ENCODE measurements at places on chromosomes 3 and 15.

DNA sequence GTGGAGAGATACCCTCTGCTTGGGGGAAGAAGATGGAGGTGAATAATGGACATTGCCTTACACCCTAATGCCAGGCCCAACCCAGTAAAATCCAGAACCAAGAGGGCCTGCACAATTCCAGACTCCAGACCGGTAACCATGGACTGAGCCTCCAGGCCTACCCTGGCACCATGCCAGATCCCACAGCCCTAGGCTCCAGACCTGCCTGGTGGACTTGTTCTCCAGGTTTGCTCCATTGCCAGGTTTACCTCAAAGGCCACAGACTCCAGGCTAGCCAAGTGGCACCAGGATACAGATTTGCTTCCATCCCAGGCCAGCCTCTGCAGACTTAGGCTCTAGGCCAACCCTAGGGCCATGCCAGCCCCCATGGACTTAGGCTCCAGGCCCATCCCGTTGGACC lies 14.0 kb downstream of the PLCH1 start:
- no peak for DNase-seq

GRCh38 chr15:93982226-93982727 lies 249.1 kb upstream of the MCTP2 start:
- no peak for DNase-seq

GRCh38 chr3:88918841-88919240 lies 188.6 kb upstream of the EPHA3 start:
- no peak for DNase-seq

DNA sequence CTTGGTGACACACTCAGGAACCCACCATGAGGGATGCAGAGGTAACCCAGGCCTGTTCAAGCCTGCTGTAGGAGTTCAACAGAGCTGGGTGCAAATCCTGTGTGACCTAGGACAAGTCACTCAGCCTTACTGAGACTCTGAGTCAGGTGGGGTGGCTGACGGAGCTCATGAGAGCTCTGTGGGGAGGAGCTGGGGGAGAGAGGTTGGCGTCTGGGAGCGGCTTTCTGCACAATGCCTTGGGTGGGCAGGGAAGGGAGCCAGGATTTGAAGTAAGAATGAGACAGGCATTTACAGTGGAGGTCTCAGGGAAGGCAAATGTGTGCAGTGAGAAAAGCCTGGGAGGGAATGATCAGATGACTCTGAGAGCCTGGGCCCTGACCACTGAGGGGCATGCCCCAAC lies 18.3 kb downstream of the C3orf18 start:
- no peak for DNase-seq

DNA sequence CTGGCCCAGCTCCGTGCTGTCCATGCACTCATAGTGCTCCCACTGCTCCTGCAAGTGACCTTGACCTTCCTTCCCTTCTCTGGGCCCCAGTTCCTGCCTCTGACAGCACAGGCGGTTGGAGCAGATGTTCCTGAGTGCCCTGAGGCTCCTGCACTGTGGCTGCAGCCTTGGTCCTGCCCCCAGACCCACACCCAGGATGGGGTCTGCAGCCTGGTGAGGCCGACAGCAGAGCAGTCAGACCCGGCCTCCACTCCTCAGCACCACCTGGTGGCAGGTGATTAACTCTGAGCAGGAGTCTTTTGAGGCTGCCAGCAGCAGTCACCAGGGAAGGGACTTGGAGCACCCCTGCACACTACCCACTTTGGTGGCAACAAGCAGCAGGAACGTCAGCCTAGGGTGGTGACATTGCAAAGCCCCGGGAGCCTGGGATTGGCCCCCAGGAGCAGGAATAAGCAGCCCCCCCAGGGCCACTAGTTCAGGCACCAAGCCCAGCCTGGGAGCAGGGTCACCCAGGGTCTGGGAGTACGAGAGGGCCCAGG lies 64.6 kb downstream of the CYP11A1 start:
- DNase-seq: no peak

DNA sequence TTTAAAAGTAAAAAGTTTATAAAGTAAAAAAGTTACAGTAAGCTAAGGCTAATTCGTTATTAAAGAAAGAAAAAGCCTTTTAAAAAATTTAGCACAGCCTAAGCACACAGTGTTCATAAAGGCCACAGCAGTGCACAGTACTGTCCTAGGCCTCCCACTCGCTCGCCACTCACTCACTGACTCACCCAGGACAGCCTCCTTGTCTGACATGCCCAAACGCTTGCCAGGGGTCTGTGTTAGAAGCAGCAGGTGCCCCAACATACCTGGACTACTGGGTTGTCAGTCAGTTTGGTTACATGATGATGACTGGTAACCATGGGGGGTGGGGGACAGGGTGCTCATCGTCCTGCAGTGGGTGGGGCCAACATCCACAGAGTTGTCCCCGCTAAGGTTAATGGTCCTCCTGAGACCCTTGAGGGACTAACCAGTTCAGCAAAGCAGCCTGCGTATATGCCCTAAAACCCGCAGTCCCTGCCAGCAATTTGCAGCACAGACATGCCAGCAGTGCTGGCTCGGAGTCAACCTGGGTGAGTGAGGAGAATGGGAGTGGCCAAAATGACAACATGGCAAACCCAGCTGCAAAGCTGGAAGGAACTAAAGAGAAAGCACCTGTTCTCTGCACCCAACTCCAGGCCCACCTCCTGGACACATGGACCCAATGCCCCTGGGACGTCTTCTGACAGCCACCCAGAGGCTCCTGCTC lies 49.2 kb downstream of the CYFIP1 start:
- DNase-seq: no peak

GRCh38 chr3:105836533-105836932 lies 32.3 kb downstream of the CBLB start:
- no peak for DNase-seq

GRCh38 chr3:128274837-128275236 lies 121.6 kb downstream of the EEFSEC start:
- DNase-seq: no peak

GRCh38 chr3:146640361-146640760 lies 35.2 kb upstream of the PLSCR5 start:
- DNase-seq: no peak

DNA sequence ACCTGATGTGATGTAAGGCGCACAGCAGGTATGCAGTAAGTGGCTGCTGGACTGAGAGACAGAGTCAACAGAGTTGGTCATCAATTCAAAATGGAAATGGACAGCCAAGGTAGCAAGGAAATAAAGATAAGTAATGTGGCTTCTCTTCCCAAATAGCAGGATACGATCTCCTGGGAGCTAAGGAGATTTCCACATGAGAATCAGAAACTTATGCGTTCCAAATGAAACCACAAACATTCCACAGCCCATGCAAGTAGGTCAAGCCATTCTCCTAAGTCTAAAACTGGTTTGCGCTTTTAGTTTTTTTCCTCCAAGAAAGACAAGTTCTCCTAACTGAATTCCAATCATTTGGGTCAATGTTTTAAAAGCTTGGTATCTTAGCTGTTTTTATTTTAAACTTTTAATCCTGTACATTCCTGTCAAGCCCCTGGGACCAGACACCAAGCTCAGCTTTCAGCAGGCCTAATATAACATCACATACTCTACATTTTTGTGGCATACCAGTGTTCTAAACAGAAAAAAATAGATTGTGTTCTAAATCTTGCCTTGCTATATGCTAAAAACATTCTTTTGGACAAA lies 73.7 kb upstream of the TSPAN3 start:
- no peak for DNase-seq

DNA sequence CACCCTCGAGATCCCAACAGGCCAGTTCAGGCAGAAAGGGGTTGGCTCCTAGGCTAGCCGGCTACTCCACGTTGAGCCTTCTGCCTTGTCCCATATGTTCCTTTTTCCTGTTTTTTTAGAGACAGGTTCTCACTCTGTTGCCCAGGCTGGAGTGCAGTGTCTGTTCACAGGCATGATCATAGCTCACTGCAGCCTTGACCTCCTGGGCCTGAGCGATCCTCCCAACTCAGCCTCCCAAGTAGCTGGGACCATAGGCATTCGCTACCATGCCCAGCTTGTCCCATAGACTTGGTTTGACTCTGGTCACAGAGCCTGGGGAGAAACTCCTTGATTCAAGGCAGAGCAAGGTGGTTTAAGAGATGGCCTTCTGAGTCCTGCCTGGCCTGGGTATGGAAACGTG lies 32.3 kb downstream of the ZNF710 start:
- DNase-seq: no peak

- DNase-seq: no peak
Observed at GRCh38 chr3:110754212-110754916, 317.3 kb upstream of the NECTIN3 start.

- no peak for DNase-seq
Observed at GRCh38 chr15:48940508-48940907, 23.2 kb downstream of the SHC4 start.

DNA sequence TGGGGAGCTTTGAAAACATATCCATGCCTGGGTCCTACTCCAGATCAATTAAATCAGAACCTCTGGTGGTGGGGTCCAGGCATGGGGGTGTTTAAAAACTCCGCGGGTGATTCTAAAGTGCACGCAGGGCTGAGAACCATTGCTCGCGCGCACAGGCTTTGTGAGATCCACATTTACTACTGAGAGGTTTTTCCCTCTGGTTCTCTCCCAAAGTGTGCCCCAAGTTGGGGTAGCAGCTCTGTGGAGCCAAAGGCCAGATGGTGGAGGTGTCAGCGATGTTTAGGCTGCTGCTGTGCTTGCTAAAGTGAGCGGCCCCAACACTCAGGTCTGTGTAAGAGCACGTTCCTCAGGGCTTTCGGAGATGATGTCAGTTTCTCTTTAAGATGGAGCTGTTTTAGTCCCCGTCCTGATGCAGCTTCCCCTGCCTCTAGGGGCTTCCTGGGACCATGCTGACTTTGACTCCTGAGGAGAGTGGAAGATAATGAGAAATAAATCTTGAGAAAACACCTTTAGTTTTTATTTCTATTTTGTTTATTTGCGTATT lies 13.4 kb upstream of the MAGEF1 start:
- DNase-seq: no peak

DNA sequence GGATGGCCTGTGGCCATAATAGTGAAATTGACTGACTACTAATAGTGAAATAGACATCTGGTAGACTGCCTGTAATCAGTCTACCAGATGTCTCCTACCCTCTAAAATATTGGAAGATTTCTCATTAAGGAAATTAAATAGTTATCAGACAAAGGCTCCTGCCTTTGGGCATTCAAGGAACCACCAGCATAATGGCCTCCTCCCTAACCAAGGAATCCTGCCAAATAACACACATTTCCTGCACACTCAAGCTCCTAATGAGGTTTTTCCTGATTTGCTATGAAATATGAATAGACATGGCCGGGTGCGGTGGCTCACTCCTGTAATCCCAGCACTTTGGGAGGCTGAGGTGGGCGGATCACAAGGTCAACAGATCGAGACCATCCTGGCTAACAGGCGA lies 14.6 kb downstream of the NUSAP1 start:
- DNase-seq: no peak

- DNase-seq: no peak
Observed at GRCh38 chr15:89665449-89666181, 10.3 kb upstream of the KIF7 start.

DNA sequence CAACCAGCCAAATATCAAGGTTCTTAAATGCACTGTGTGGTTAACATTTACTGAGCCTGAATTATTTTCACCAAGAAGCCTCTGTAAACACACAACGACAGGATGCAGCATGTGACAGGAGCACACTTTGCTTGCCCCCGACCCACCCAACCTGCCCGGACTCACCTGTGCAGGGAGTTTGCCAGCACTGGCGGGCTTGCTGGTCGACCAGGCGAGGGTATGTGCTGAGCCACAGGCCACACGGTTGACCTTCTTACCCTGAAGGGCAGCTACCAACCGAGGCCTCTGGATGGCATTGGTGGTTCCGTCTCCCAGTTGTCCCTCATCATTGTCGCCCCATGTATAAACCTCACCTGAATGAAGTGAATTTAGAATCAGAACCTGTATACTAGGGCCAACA lies 25.7 kb upstream of the OCA2 start:
- no peak for DNase-seq

DNA sequence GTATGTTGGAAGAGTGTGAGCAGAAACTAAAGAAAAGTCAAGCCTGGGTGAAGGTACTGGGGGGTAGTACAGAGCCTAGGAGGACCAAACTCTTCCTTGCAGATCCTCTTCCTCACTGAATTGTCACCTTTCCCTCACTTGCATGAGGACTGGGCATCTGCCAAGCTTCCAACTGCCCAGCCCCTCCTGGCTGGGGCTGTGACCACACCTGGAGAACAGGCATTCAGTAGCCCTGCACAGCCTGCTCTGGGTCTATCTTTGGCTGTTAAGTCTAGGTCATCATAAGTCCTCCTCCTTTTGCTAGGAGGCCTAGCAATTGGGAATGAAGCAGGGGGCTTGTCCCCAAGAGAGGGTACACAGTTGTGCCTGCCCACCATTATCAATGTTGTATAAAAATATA lies 55.2 kb downstream of the CAPN7 start:
- DNase-seq: no peak

GRCh38 chr15:73879426-73879825 lies 6.1 kb downstream of the TBC1D21 start:
- no peak for DNase-seq

DNA sequence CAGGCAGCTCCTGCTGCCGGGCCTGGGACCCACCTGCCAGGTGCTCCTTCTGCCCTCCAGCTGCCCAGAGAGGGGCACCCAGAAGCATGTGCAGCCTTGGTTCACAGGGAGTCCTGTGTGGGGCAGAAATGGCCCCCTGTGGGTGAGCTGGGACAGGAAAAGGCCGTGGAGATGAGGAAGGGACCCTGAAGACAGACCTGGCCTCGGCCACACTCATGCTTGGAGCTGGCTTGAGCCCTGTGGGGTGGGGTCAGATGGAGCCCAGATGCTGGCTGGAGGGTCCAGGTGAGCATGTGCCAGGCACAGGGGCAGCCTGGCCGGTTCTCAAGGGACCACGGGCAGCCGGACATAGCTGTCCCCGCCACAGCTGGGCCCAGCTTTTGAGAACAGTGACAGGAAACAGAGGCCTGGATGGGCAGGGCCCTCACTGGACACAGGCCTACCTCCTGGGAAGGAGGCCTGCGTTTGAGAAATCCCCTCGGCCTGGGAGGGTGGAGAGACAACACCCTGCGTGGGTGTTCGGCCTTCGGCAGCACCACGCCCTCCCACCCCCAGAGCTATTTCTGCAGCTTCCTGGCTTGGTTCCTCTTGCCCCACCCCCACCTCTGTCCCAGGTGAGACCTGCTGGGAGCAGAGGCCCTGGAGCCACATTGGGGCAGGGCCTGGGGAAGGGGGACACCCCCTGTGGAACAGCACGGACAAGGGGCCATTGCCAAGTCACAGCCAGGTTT lies 132.6 kb upstream of the MEF2A start:
- no peak for DNase-seq

- DNase-seq: no peak
Observed at GRCh38 chr15:62124176-62124972, 40.7 kb downstream of the C2CD4B start.

DNA sequence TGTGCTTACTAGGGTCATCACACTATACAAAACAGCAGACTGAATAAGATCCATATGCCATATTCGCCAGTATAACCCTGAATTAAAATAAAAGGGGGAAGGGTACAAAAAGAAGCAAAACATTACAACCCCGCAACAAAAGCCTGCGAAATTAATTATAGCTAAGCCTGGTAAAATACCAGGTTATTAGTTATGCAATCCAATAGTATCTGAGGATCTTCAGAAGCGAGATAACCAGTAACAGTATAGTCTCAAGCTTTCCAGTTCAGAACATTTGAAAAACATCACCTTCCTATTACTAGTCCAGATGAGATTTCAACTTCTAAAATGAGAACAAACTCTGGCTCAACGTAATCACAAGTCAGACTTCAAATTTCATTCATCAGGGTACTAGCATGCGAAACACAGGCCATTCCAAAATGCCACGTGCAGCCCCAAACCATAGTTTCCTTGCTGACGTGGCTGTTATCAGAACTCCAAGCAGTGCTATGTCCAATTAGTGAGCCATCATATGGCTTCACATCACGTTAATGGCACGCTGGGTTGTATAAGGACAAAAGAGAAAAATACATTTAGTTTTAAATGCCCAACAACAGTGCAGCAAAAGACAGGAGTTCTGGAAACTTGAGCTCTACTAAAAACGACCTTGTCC lies 1.1 kb downstream of the SSR3 start:
- DNase-seq: no peak
